ENCODE measurements at places on chromosomes 7 and 10. TPM values are rescaled to one million over a fixed set of nuclear protein-coding genes. Genes with fewer than 3 reads are reported as not detected.

CLRN3 gene
- total RNA-seq: 25.1 TPM

SPDYE2B gene
- not detected for total RNA-seq

ADCYAP1R1 gene
- total RNA-seq: 0.65 TPM

WEE2 gene
- not detected for total RNA-seq

GIMAP4 gene
- total RNA-seq: 9.8 TPM

DNA sequence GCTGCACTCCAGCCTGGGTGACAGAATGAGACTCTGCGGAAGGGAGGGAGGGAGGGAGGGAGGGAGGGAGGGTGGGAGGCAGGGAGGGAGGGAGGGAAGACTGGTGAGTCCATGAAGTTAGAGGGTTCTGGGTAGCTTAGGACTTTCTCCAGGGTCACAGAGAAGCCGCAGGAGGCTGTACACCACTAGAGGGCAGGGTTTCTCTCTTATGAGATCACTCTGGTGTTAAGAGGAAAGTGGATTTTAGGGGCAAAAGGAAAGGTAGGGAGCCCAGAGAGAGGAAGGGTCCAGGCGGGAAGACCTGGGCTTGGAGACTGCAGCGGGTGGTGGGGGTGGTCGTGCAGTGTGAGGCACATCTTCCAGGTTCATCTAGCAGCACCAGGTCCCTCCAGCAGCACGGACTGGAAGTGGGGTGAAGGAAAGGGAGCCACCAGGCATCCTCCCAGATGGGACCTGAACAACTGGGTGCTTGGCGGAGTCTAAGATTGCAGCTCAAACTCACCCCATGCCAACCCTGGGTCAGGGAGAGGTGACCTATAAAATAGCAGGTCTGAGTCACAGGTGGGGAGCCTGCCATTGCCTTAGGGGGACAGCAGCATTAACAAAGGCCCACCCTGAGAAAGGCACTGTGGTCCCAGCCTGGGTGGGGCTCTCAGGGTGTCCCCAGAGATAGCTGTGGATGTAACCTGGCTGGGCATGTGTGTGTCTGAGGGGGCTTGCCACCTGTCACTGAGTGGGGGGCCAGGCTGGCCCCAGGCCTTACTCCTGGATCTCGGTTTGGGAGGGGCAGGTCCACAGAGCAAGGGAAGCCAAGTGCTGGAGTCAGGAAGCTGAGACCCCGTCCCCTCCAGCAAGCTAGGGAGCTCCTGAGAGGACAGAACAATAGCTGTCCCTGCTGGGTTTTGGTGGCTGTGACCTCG lies 48.5 kb upstream of the SLC29A3 start:
- no peak for DNase-seq

GRCh38 chr10:12595936-12596576 lies 246.7 kb downstream of the CAMK1D start:
- DNase-seq: no peak

GRCh38 chr7:107007007-107007891 lies 37.3 kb upstream of the PRKAR2B start:
- no peak for DNase-seq

- DNase-seq: no peak
Observed at GRCh38 chr7:20661884-20662283, 46.4 kb downstream of the ABCB5 start.

DNA sequence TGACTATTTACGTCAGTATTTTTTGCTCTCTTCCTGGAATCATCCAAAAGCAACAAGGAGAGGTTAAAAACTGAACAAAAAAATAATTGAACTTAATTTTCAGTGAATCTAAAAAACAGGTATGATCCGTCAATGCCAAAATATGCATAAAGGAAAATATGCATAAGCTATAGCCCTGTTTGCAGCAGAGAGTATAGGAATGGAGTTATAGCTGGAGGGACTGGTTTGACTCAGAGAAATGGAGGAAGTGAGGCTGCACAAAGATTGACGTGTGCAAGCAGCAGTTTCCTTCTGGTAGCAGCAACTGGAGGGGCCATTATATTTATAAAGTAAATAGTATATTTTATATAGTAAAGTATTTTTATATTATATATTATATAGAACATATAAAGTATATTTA lies 37.1 kb downstream of the GNG11 start:
- no peak for DNase-seq

GRCh38 chr10:104054430-104054829 lies 31.2 kb downstream of the COL17A1 start:
- DNase-seq: no peak

- no peak for DNase-seq
Observed at GRCh38 chr7:73605601-73606220, 18.6 kb downstream of the MLXIPL start.

- no peak for DNase-seq
Observed at GRCh38 chr7:149455175-149455950, 5.5 kb downstream of the ZNF777 start.

DNA sequence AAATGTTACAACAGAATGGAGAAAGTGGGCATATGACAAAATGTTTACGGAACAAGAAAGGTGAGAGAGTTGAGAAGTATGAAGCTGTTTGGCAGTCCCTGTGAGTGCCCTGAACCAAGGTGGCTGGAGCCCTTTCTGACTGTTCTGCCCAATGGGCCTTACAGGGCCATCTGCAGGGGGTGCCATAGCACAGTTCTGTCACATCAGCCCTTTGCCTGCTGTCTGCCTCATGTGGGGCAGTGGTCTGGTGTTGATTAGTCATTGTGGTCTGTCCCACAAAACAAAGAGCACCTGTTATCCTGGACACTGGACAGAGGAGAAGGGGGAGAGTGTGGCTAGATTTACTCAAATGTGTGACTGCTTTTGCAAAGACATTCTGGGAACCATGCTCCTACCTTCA lies 51.5 kb upstream of the OSBPL3 start:
- DNase-seq: no peak

DNA sequence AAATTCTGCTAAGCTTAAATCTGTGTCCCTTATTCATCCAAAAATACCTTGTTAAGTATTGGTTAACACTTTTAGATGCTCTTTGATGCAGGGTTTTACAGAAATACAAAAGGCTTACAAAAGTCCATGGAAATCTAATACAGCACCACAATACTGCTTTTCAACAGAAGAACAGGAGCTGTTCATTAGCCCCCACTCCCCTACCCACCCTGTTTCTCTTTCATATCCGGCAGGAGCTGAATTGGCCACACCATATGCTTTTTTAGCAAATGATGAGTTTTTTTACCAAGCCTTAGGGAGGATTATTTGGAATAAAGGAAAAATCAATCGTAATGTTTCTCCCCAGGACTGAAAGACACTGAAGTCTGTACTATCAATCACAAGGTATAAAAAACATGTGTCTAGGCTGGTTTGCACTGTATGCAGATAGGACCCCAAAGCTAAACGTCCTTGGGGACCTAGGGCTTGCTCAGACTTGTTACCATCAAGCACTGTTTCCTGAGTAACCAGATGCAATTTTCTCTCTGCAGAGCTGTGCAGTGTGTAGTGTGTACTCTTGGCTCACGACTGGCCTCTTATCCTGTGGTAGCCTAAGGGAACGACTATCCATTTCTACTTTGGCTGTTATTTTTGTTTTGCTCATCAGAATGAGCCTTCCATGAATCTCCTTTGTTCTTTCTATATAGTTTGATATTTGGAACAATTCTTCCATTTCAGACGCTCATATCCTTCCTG lies 143.3 kb upstream of the LRGUK start:
- no peak for DNase-seq
